ENCODE measurements at places on chromosomes 16 and 17. TPM values are rescaled to one million over a fixed set of nuclear protein-coding genes. Genes with fewer than 3 reads are reported as not detected.
A peak's percentile ranks its signal among the peaks of the same experiment; 100 is the strongest.

Gene CNTNAP4
- total RNA-seq: not detected

- peaks cover 11% of the 10 kb centered on the region for H3K4me1 ChIP-seq
- no peaks in the 10 kb centered on the region for H3K36me3 ChIP-seq
- H3K4me3 ChIP-seq: no peak overlapping the region
- H3K27me3 ChIP-seq: peaks cover 29% of the 10 kb centered on the region
Measured at GRCh38 chr16:68740628-68741346, 3.7 kb downstream of the CDH1 start.

GRCh38 chr16:11379420-11379819, 34.2 kb downstream of the RMI2 start:
- no peaks in the 10 kb centered on the region for H3K36me3 ChIP-seq
- no peak overlapping the region for H3K4me3 ChIP-seq
- no peak overlapping the region for H3K27ac ChIP-seq
- no peaks in the 10 kb centered on the region for H3K27me3 ChIP-seq
- no peaks in the 10 kb centered on the region for H3K4me1 ChIP-seq

DNA sequence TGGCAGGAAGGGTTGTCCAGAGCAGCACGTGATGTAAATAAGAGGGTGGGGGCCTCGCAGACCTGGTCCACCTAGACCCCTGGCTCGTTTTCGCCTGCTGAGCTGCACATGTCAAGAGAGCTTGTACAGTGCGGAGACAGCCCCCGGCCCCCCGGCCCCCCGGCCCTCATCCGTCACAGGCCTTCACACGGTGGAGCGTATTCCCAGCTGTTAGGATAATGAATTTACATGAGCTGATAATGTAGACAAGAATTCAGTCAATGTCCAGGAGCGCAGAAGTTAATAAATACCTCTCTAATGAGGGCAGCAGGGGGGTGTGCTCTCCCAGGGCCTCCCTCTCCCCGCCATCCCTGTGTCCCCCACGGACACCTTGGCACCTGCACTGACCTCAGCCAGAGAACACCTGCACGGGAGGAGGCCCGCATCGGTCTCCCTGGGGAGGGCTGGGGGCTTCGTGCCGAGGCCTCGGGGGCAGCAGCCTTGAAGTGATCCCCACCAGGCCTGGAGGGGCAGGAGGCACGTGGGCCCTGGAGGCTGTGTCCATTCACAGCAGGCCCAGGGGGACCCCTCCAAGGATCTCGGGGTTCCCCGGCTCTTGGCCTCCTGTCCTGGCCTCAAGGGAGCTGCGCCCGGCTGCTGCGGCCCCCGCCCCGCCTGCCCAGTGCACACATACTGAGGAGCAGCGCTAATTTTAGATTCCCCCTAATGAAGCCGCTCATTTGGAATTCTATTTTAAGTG, 14.6 kb downstream of the GSE1 start:
- H3K4me1 ChIP-seq: peaks cover 27% of the 10 kb centered on the region
- no peak overlapping the region for H3K4me3 ChIP-seq
- H3K36me3 ChIP-seq: no peaks in the 10 kb centered on the region
- H3K27me3 ChIP-seq: no peaks in the 10 kb centered on the region
- DNase-seq: no peak
- peak overlapping the region; percentile 51 for H3K27ac ChIP-seq

GRCh38 chr17:1067282-1067956, 70.5 kb downstream of the TIMM22 start:
- no peaks in the 10 kb centered on the region for H3K36me3 ChIP-seq
- no peaks in the 10 kb centered on the region for H3K4me1 ChIP-seq
- no peak overlapping the region for H3K27ac ChIP-seq
- H3K27me3 ChIP-seq: no peaks in the 10 kb centered on the region
- no peak overlapping the region for H3K4me3 ChIP-seq

- H3K27ac ChIP-seq: no peak overlapping the region
- no peak overlapping the region for H3K4me3 ChIP-seq
- no peaks in the 10 kb centered on the region for H3K36me3 ChIP-seq
- peaks cover 53% of the 10 kb centered on the region for H3K27me3 ChIP-seq
- DNase-seq: no peak
- H3K4me1 ChIP-seq: peaks cover 3% of the 10 kb centered on the region
Measured at GRCh38 chr17:81534157-81535006, 6.2 kb downstream of the FSCN2 start.

Data from neural progenitor cell (in vitro differentiated cells).